ENCODE measurements at places on chromosomes 4 and X.

DNA sequence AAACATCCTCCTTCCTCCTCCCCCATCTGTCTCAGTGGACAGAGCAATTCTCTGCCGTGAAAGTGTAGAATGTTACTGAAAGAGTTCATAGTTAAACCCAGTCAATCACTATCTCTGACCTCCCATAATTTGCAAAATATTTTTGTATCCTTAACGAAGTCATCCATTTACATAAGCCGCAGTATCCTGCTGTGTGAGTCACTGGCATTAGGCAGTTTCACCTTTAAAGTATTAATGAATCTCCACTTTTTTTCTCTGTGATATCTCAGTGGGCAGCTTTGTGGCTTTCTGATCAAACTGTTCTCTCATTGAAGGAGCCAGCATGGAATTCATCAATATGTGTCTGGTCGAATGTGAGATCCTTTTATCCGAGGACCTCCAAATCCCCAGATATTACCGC lies 678.6 kb upstream of the TENM3 start:
- no peak for DNase-seq

DNA sequence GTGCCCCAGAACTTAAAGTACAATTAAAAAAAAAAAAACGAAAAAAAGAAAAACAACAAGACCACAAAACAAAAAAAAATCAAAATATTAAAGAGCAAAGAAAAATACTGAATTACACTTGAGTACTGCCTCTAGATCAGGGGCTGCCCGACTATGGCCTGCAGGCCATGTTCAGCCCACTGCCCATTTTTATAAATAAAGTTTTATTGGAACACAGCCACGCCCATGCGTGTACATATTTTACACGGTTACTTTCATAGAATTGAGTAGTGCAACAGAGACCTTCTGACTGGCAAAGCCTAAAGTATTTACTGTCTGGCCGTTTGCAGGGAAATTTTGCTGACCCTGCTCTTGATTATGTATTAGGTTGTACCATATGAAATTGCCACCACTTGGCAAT lies 130.5 kb downstream of the ATXN3L start:
- no peak for DNase-seq

DNA sequence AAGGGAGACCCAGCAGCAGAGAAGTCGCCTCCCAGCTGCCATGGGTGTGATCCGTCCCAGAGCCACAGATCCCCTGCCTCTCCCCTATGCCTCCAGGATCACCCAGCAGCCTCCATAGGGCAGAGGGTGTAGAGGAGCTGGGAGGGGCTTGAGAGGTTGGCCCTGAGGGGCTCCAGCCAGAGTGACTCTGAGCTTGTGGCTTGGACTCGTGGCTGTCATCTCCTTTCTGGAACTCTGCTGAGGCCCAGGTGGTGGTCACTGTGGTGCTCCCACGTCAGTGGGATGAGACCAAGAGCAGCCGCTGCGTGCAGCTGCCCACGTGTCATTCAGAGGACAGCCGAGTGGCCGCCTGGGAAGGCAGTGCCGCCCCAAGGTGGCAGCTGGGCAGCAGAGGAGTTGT lies 4.2 kb downstream of the TACC3 start:
- no peak for DNase-seq

- DNase-seq: peak; percentile 80
Observed at GRCh38 chr4:57102050-57102624, 8.0 kb downstream of the IGFBP7 start.

Data from uterus (tissue), 4 donors.